ENCODE measurements at places on chromosomes 7 and 10.

DNA sequence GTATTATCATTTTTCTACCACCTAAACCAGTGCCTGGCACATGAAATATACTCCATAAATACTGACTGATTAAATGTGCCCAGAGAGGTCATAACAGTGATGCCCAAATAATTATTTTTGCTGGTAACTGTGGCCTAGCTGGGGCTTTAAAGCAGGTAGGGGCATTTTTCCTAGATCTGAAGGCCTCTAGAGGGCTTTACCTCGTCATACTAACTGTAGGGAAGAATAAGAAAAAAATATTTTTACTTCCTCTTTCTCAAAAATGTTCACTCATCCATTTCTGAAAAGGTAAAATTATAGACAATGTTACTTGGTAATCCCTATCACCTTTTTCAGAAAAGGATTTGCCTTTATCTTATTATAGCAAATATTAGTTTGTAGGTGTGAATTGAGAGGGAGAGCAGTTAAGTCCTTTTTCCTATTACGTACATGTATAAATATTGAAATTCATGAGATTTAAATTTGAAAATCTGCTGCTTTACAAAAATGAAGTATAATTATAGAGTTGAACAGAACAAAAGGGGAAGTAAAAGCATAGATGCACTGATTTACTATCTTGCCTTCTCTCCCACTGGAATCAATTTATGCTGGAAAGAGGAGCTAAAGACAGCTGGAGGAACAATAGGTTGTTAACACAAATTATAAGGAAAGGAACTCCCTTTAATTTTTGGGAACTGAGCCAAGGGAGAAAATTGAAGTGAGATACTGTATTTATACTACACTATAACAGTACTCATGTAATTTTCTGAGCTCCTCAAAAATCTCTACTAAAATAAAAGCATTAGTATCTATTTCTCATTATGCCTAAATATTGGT lies 71.5 kb upstream of the NOBOX start:
- H3K4me1 ChIP-seq: no peaks in the 10 kb centered on the region
- H3K4me3 ChIP-seq: no peak overlapping the region
- H3K27ac ChIP-seq: no peak overlapping the region
- no peaks in the 10 kb centered on the region for H3K36me3 ChIP-seq

GRCh38 chr7:157587805-157588560 lies 251.2 kb downstream of the DNAJB6 start:
- no peak overlapping the region for H3K27ac ChIP-seq
- H3K4me3 ChIP-seq: no peak overlapping the region
- H3K27me3 ChIP-seq: no peaks in the 10 kb centered on the region
- no peaks in the 10 kb centered on the region for H3K36me3 ChIP-seq
- DNase-seq: no peak
- H3K4me1 ChIP-seq: no peaks in the 10 kb centered on the region

DNA sequence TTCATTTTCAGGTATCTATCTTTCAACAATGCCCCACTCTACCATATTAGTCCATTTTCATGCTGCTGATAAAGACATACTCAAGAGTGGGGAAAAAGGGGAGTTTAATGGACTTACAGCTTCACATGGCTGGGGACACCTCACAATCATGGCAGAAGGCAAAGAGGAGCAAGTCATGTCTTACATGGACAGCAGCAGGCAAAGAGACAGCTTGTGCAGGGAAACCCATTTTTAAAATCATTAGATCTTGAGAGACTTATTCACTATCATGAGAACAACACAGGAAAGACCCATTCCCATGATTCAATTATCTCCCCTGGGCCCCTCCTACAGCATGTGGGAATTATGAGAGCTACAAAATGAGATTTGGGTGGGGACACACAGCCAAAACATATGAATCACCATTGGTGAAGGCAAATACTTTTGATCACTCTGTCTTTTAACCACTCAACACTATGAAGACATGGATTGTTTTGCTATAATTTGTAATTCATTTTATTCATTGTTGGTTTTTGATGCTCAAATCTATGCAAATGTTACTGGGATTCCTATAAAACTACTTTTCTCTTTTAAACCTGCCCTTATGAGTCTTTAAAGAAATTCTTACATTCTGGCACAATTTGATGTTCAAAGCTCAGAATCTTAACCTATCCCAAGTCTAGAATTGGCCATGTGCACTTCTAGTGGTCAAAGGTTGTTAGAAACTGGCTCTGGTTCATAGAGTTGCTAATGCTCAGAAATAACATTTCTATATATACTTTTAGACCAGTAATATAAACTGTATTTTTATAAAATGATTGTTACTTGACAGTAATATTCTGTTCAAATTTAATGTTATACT lies 15.3 kb downstream of the AKR1C4 start:
- DNase-seq: no peak
- H3K36me3 ChIP-seq: no peaks in the 10 kb centered on the region
- no peak overlapping the region for H3K4me3 ChIP-seq
- H3K27me3 ChIP-seq: no peaks in the 10 kb centered on the region

GRCh38 chr7:1681581-1681980 lies 11.5 kb downstream of the ELFN1 start:
- H3K4me3 ChIP-seq: no peak overlapping the region
- H3K4me1 ChIP-seq: no peaks in the 10 kb centered on the region
- no peak overlapping the region for H3K27ac ChIP-seq
- H3K36me3 ChIP-seq: no peaks in the 10 kb centered on the region
- no peaks in the 10 kb centered on the region for H3K27me3 ChIP-seq

GRCh38 chr7:142822714-142823113 lies 32.2 kb upstream of the EPHB6 start:
- H3K4me3 ChIP-seq: no peak overlapping the region
- no peaks in the 10 kb centered on the region for H3K4me1 ChIP-seq

- no peaks in the 10 kb centered on the region for H3K4me1 ChIP-seq
- no peaks in the 10 kb centered on the region for H3K27me3 ChIP-seq
- DNase-seq: peak; percentile 58
- no peak within 1 kb of the TSS for H3K27ac ChIP-seq
Observed at GRCh38 chr7:137343281-137343841, at the start of gene PTN. PTN (minus strand) TSS chr7:137343733; CDS start chr7:137254973, 88,760 bp downstream.

DNA sequence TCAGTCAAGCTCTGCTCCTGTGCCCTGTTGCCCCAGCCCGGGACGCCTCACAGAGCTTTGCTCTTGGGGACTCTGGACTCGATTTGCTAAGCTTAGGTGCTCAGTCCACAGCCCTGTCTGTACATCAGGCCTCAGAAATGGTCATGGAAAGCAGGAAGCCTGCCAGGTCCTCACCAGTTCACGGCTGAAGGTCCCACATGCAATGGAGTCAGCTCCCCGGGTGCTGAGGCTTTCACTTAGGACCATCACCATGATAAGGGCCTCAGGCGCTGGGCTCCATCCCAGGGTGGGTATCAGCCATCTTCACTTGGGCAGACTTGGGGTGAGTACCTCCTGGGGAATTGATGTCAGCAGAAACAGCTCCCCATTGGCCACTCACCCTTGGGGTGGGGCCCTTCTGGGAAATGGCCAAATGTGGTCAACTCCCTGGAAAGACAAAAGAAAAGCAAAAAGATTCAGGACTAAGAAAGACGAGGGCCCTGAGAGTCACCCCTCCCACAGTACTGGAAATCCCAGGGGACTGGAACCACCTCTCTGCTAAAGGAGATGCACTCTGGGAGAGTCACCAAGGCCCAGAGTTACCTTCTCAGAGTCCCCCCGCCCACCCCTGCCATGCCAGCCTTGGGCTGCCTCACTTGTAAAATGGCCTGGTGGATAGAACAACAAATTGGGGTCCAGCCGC lies 37.6 kb downstream of the FAM53B start:
- no peaks in the 10 kb centered on the region for H3K36me3 ChIP-seq
- peak overlapping the region; percentile 91 for H3K27ac ChIP-seq
- H3K4me3 ChIP-seq: no peak overlapping the region
- H3K27me3 ChIP-seq: no peaks in the 10 kb centered on the region
- peaks cover 98% of the 10 kb centered on the region for H3K4me1 ChIP-seq

DNA sequence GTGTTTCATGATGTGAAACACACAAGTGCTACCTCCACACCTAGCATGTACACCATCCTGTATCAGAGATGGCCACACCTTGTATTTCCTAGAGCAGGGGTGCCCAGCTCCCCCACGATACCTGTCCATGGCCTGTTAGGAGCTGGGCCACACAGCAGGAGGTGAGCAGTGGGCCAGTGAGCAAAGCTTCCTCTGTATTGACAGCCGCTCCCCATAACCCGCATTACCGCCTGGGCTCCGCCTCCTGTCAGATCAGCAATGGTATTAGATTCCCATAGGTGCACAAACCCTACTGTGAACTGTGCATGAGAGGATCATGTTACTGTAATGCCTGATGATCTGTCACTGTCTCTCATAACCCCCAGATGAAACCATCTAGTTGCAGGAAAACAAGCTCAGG lies 145.6 kb upstream of the RNF32 start:
- H3K4me1 ChIP-seq: peaks cover 21% of the 10 kb centered on the region
- H3K36me3 ChIP-seq: no peaks in the 10 kb centered on the region
- no peaks in the 10 kb centered on the region for H3K27me3 ChIP-seq
- no peak overlapping the region for H3K27ac ChIP-seq

DNA sequence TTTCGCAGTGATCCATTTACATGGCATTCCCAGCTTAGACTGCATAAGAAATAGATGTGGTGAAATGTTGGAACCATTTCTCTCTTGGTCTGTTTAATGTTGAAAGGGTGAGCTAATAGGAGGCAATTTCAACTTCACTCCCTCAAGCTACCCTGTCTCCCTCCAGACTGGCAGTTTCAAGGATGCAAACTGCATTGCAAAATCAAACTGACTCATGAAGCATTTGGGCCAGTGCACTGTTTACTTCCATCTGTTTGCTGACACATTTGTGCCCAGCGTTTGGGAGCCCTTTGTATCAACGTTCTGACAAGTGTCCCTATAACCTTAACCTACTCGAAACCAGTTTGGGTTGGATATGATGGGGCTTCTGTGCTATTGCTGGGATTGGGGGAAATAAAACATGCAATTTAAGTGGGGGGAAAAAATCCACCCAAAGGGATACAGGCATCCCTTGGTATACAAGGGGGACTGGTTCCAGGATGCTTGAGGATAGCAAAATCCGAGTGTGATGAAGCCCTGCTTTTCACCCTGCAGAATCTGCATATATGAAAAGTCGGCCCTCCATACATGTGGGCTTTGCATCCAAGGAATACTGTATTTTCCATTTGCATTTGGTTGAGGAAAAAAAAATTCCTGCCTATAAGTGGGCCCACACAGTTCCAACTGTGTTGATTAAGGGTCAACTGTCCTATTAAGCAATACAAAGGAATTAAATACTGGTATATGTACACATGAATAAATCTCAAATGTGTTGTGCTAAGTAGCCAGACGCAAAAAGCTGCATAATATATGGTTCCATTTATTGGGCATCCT lies 15.6 kb downstream of the RHEB start:
- no peaks in the 10 kb centered on the region for H3K27me3 ChIP-seq
- H3K36me3 ChIP-seq: no peaks in the 10 kb centered on the region
- H3K4me3 ChIP-seq: no peak overlapping the region
- H3K27ac ChIP-seq: no peak overlapping the region

- no peaks in the 10 kb centered on the region for H3K4me1 ChIP-seq
- no peak overlapping the region for H3K4me3 ChIP-seq
- DNase-seq: no peak
- no peaks in the 10 kb centered on the region for H3K36me3 ChIP-seq
- no peak overlapping the region for H3K27ac ChIP-seq
Observed at GRCh38 chr10:26251925-26252324, 35.4 kb downstream of the GAD2 start.

GRCh38 chr7:7152315-7152714 lies 30.0 kb upstream of the C1GALT1 start:
- no peaks in the 10 kb centered on the region for H3K27me3 ChIP-seq
- H3K4me3 ChIP-seq: no peak overlapping the region
- no peaks in the 10 kb centered on the region for H3K4me1 ChIP-seq
- no peaks in the 10 kb centered on the region for H3K36me3 ChIP-seq

- H3K27me3 ChIP-seq: no peaks in the 10 kb centered on the region
- H3K27ac ChIP-seq: no peak overlapping the region
- no peak for DNase-seq
- H3K36me3 ChIP-seq: no peaks in the 10 kb centered on the region
- H3K4me3 ChIP-seq: no peak overlapping the region
Observed at GRCh38 chr10:18205098-18205834, 65.0 kb downstream of the CACNB2 start.
